Activated CD8-positive, alpha-beta memory T cell treated with anti-CD3 and anti-CD28 coated beads for 48 hours (primary cell): ENCODE measurements at places on chromosomes 4 and X.

- DNase-seq, result no peak
These were observed 318.4 kb upstream of the GIMD1 start for GRCh38 chr4:106687026-106687425.

DNA sequence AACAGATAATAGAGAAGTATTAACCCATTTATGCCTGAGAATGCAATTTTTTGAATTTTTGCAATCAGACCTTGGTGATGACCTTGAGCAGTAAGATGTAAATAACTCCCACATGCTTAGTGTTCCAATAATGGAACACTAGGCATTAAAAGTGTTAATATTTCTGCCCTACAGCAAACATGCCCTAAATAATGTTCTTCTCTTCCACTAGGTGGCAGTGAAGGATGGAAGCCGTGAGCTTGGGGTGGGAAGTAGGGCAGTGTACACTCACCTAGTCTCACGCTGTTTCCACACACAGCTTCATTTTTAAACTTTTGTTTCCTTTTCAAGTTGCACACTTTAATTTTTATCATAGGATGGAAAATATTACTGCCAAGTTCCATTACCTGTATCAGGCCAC lies 613.1 kb upstream of the HS3ST1 start:
- no peak for DNase-seq

DNA sequence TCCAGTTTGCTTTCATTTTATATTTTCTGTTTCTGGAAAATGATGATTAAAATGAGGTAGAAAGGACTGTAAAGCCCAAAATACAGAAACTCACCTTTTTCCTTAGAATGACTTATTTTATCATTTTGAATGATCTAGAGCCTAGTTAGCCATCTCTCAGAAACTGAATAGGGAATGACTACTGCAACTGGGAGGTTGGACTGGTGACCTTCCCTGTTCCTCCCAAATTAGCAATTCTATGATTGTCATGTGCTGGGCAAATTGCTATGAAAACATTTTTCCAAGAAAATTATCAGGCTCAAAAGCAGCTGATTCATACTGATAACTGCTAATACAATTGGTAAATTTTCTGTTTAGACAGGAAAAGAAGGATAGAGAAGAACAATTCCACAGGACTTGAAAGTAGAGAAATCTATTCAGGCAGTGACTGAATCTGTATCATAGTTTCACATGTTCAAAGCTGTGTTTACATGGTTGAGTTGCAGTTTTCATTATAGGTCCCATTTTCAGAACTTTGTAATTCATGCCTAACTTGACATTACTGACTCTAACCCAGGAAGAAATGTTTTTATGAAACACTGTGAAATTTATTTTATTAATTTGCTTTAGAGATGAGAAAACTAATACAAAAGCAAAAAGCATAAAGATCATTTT lies 43.4 kb upstream of the SEC24B start:
- DNase-seq, result no peak

- no peak for DNase-seq
These were observed 514.5 kb downstream of the INPP4B start for GRCh38 chr4:142331646-142332045.

DNA sequence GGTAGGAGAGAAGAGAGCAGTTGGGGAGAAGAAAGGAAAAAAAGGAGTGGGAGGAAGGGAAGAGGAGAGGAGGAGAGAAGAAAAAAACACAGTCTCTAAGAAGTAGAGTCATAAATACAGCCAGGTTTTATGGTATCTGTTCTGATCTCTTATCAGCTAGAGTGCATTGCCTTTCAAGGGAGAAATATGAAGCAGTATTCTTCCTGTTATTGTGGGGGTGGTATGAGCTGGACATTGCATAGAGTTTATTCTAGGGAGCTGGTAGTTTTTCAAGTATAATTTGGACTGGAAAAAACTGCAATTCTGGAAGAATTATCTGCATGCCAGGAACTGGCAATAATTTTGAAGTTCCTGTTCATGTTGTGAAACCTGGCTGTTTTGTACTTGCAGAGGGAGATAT lies 54.9 kb upstream of the TAB3 start:
- no peak for DNase-seq

GRCh38 chrX:153782871-153783270 lies 2.0 kb downstream of the SRPK3 start:
- DNase-seq, result no peak

DNA sequence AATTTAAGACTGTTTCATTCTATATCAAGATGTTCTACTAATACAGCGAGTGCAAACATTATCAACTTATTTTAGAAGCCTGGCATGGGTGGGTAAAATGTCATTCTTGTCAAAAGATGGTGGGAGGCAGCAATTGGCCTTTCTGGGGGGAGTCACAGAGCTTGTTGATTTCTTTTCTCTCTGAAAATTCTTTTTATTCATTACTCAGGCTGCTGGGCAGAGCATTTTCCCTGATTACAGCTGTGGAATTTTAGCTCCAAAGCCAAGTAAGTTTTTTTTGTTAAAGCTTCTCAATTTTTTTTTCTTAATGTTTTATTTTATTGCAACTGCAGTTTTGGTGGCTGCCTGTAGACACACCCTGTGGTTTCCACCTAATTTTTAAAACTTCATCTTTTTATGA lies 50.4 kb downstream of the GPC4 start:
- DNase-seq, result no peak

DNA sequence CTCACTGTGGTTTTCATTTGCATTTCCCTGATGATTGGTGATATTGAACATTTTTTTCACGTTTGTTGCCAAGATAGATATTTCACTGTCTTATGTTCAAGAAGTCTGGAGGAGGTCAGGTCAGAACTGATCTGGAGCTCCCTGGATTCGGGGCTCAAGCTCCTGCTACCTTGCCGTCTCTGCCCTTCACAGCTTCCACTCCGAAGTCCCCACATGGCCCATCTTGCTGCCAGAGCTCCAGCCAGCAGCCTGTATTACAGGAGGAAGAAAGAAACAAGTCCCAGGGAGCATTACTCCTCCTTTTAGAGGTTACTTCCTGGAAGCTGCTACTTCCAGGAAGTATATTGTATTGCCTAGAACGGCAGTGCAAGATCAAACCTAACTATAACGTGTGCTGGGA lies 17.9 kb upstream of the CDKN2AIP start:
- DNase-seq, result no peak

- DNase-seq, result no peak
These were observed 273.0 kb downstream of the ARHGAP24 start for GRCh38 chr4:85747882-85748491.

GRCh38 chrX:149829751-149830191 lies 48.0 kb downstream of the MAGEA9 start:
- no peak for DNase-seq

GRCh38 chr4:37675587-37676290 lies 10.4 kb downstream of the RELL1 start:
- DNase-seq, result no peak

- DNase-seq, result no peak
These were observed 117.2 kb downstream of the GATB start for GRCh38 chr4:151643564-151643963.

- no peak for DNase-seq
These were observed 60.4 kb upstream of the TAF9B start for GRCh38 chrX:78199851-78200250.

GRCh38 chr4:40546969-40547788 lies 82.5 kb downstream of the RBM47 start:
- no peak for DNase-seq

DNA sequence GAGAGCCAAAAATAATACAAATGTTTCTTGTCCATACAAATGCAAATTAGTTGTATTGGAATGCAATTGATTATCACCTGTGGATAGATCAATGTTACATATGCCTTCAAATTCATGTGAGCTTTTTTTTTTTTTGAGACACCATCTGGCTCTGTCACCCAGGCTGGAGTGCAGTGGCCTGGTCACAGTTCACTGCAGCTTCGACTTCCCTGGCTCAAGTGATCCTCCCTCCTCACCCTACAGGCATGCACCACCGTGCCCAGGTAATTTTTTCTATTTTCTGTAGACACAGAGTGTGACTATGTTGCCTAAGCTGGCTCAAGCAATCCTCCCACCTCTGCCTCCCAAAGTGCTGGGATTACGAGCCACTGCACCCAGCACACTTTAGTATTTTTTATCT lies 38.6 kb upstream of the TMEM184C start:
- no peak for DNase-seq

DNA sequence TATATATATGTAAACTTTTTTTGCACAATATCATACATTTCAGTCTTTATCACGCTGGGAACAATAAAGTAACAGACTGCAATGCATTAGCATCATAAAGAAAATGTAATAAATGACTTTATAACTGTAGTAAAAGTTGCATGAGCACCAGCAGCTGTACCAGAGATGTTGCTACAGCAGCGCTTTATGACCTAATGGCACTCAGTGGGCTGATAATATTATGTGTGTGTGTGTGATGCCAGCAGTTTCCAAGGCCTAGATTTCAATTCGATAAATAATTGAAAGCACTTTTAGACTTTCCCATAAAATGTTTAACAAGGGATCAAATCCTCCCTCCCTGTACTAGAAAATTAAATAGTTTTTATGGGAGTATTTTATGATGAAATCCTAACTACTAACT lies 367.6 kb upstream of the AGA start:
- no peak for DNase-seq

DNA sequence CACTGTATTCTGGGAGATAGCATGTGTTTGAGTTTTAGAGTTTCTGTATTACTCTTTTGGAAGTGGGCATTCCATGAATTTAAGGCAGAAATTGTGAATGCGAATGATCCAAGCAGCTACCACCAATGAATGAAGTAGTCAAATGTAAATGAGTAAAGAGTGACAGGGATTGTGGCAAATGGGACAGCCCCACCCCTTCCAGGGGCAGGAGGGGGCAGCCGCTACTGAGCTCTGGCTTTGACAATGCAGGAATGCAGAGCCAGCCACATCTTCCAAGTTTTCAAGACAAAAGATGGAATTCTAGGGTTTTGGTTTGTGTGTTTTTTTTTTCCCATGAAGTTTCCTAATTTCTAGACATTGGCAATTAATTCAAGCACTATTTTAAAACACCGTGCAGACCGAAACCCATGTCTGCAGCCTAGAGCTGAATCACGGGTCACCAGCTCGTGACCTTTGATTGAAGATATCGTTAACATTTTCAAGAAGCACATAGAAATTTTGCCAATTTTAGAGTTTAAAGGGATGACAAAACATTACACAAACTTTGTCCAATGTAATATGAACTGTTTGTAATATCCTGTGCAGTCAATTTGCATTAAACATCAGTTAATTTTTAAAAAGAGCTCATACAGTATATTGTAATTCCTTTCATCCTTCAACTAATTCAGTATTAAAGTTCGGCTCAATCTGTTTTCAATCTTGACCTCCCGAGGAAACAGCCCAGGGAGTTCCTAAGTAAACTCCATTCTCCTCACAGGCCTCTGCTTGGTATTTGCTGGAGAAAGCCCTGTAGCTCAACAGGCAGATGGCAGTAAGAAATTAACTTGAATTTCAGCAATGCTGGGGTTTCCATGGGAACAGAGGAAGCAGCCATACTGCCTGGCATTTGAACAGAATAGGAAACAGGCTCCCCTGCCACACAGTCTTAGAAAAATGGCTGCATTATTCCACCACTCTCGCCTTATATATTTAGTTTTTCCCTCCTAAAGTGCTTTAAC lies 83.4 kb downstream of the UCHL1 start:
- DNase-seq, result no peak

DNA sequence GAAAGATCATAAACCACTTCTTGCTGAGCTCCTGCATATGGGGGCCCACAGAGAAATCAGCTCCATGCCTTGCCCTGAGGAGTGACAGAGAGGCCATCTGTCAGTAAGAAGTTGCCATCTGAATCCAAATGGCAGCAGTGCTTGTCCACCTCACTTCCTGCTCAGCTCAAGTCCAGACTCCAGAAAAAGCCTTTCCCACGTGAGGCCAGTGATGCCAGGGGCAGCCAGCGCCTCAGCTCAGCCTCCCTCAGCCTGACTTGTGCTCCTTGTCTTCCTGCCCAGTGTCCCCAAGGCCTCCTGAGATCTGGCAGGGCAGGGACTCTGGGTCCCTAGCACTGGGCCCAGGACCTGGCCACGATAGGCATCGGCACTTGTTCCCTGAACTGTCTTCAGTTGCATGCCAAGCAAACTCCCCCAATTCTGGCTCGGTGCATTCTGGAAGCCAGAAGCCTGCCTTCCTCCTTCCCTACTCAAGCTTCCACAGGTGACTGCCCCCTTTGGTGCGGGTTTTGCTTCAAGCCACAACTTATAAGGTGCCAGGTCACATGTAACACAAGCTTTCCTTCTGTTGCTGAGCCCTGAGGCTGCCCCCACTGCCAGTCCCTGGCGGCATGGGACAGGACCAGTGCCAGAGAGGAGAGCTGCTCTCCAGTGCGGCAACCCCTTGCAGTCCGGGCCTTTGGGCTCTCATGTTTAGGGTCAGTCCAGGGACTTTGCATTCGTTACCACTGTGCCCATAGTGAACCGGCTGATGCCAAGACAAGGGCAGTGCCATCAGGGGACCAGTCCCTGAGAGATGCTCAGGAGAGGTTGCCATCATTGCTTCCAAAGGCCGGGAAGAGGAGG lies 2.2 kb downstream of the ZNF185 start:
- DNase-seq, result no peak

- DNase-seq, result peak; percentile 5
These were observed 67.1 kb downstream of the DTHD1 start for GRCh38 chr4:36348403-36348938.

DNA sequence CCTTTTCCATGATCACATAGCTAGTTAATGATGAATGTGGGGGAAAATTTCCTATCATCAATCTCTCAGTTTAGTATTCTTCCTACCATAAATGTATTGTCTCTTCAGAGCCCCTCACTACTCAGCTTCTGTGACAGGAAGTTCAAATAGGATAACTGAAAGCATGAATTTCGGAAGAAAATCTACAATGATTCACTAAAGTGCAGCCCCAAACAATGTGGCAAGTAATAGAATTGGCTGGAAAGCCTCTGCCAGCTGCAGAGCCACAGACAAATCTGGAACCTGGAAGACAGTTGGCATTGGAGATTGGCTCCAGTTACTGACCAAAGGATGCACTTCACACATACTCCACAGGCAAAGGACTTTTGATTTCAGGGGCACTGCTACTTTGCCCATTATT lies 35.2 kb downstream of the EGF start:
- no peak for DNase-seq

DNA sequence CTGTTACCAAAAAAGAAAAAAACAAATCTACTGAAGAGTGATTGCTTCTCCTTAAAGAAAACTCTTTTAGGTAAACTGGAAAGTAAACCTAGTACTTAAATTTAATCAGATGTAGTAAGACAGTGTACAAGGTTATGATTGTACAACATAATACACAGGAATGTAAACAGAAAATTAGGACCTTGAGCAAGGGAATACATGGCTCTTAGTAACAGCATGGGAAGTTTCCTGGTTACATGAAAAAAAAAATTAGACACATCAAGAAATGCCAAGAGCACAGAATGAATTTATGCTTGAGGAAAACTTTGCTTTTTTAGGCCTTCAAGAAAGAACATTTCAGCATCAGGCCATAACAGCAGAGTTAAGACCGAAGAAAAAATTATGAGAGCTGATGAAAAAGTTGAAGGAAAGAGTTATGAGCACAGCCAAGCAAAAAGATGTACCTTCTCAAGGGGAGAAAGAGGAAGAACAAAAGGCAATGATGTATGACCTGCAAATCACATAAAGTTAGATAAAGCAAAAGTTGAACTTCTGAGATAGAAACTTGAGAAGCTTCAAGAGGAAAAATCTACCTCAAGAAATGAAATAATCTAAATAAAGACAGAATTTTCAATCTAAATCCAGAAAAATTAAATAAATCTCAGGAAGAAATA lies 311.6 kb downstream of the GALNTL6 start:
- DNase-seq, result no peak
